ENCODE measurements at places on chromosomes 4 and X. TPM values are rescaled to one million over a fixed set of nuclear protein-coding genes. Genes with fewer than 3 reads are reported as not detected.

TTC29 gene
- total RNA-seq = 0.72 TPM

LONRF3 gene
- not detected for total RNA-seq

KIAA1210 gene
- 0.24 TPM for total RNA-seq

L1CAM gene
- 18.8 TPM for total RNA-seq

C4orf54 gene
- total RNA-seq = 2.2 TPM

All from umbilical cord (tissue), 2 donors.